ENCODE measurements at places on chromosomes 5 and 9. TPM values are rescaled to one million over a fixed set of nuclear protein-coding genes. Genes with fewer than 3 reads are reported as not detected.

- H3K4me3 ChIP-seq = no peak overlapping the region
- peaks cover 13% of the 10 kb centered on the region for H3K27me3 ChIP-seq
- DNase-seq = no peak
- no peaks in the 10 kb centered on the region for H3K36me3 ChIP-seq
Observed at GRCh38 chr5:133363807-133364587, 248.3 kb downstream of the FSTL4 start.

Gene IFNA21
- total RNA-seq = not detected

- H3K27ac ChIP-seq = no peak overlapping the region
- no peak for DNase-seq
- H3K36me3 ChIP-seq = no peaks in the 10 kb centered on the region
- no peaks in the 10 kb centered on the region for H3K4me1 ChIP-seq
- no peak overlapping the region for H3K4me3 ChIP-seq
- H3K27me3 ChIP-seq = peaks cover 7% of the 10 kb centered on the region
Observed at GRCh38 chr5:76427206-76428140, 24.4 kb downstream of the IQGAP2 start.

DNA sequence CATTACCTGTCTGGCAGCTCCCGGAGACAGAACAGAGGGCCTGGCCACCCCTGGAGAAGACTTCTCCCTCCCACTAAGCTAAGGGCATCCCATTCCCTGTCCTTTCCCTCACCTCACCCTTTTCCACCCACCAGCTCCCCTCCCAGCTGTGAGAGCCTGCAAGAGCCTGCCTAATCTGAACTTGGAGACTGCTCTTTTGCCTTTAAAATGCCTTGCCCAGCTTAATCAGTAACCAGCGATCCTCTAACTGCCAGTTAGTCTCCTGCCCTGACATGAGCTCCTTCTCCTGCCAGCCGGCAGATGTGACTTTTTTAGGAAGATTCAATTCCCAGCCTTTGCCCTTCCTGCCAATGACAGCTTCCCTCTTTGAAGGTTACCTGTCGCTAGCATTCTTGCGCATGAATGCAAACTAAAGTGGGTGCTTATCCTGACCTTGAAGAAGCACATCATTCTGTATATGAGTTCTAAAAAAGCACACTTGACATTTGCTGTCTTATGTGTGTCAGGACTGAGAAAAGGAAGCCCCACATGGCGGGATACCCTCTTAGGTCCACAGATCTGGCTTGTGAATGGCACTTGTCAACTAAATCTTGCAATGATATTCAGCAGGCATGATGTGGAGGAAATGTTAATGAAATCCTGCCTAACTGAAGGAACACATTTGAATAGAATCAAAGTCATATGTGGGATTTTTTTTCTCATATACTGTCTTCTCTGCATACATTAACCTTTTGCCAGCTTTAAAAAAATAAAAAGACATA, 411.2 kb upstream of the SLC30A5 start:
- H3K27me3 ChIP-seq = no peaks in the 10 kb centered on the region
- H3K27ac ChIP-seq = no peak overlapping the region
- no peaks in the 10 kb centered on the region for H3K36me3 ChIP-seq
- H3K4me3 ChIP-seq = no peak overlapping the region

Gene TMEM174
- not detected for total RNA-seq

- H3K27me3 ChIP-seq = no peaks in the 10 kb centered on the region
- no peak for DNase-seq
- H3K27ac ChIP-seq = no peak overlapping the region
- H3K36me3 ChIP-seq = peaks cover 20% of the 10 kb centered on the region
- no peaks in the 10 kb centered on the region for H3K4me1 ChIP-seq
- no peak overlapping the region for H3K4me3 ChIP-seq
Observed at GRCh38 chr9:93636172-93636661, 59.8 kb downstream of the PHF2 start.

- H3K36me3 ChIP-seq = no peaks in the 10 kb centered on the region
- no peaks in the 10 kb centered on the region for H3K27me3 ChIP-seq
- no peaks in the 10 kb centered on the region for H3K4me1 ChIP-seq
- H3K27ac ChIP-seq = no peak overlapping the region
Observed at GRCh38 chr9:81074221-81074620, 615.1 kb downstream of the TLE1 start.

DNA sequence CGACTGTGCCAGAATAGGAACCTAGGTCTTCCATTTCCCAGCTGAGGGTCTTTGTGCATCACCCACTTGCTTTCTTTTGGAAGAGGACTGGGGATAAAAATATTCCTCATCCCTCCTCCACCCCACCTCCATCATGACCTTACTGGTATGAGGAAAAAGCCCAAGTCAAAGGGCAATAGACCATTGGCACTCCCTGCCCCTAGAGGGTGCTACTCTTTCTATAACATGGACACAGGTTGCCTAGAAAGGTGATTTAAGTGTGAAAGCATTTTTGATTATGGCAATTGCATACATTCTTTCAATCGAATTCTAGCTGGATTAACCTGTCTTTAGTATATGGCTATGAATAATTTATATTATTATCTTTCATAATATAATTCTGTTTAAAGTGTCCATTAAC, 22.8 kb upstream of the ZNF618 start:
- H3K4me1 ChIP-seq = no peaks in the 10 kb centered on the region
- no peak for DNase-seq
- no peaks in the 10 kb centered on the region for H3K27me3 ChIP-seq
- no peak overlapping the region for H3K4me3 ChIP-seq
- no peaks in the 10 kb centered on the region for H3K36me3 ChIP-seq

GRCh38 chr5:1103505-1104326, 8.1 kb downstream of the SLC12A7 start:
- H3K36me3 ChIP-seq = no peaks in the 10 kb centered on the region
- H3K27me3 ChIP-seq = no peaks in the 10 kb centered on the region
- no peaks in the 10 kb centered on the region for H3K4me1 ChIP-seq
- no peak overlapping the region for H3K4me3 ChIP-seq
- H3K27ac ChIP-seq = no peak overlapping the region
- peak; percentile 19 for DNase-seq

DNA sequence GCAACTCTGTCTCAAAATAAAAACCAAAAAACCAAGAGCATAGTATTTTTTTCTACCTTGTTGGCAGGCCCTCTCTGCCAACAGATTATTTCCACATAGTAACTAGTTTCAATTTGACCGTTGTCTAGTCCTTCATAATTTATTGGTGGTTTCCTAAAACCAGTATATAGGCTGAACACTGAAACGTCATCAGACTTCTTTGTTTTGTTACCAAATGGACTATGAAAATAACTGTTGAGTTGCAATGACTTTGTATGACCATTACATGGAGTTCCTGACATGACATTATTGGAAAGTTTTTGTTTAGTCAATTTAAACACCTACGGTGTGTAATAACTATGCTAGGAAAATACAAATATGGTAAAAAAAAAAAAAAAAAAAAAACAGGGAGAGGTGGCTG, 1.7 kb downstream of the AGGF1 start:
- peaks cover 11% of the 10 kb centered on the region for H3K36me3 ChIP-seq
- H3K4me3 ChIP-seq = peak overlapping the region; percentile 93
- H3K27me3 ChIP-seq = no peaks in the 10 kb centered on the region
- no peak overlapping the region for H3K27ac ChIP-seq
- peaks cover 10% of the 10 kb centered on the region for H3K4me1 ChIP-seq

GRCh38 chr5:73513996-73514395, 15.8 kb downstream of the BTF3 start:
- H3K4me1 ChIP-seq = no peaks in the 10 kb centered on the region
- H3K36me3 ChIP-seq = no peaks in the 10 kb centered on the region
- H3K27me3 ChIP-seq = no peaks in the 10 kb centered on the region
- DNase-seq = no peak

Gene STPG3
- not detected for total RNA-seq

- H3K4me3 ChIP-seq = peak overlapping the region; percentile 50
- no peaks in the 10 kb centered on the region for H3K27me3 ChIP-seq
- peak overlapping the region; percentile 61 for H3K27ac ChIP-seq
- peak; percentile 80 for DNase-seq
Observed at GRCh38 chr9:70480405-70480980, 66.0 kb upstream of the KLF9 start.

Gene ELAVL2
- total RNA-seq = not detected
